ENCODE measurements at places on chromosomes 13 and 19.
A peak's percentile ranks its signal among the peaks of the same experiment; 100 is the strongest.

GRCh38 chr13:99935772-99936171 lies 35.8 kb downstream of the ZIC5 start:
- no peak for DNase-seq

DNA sequence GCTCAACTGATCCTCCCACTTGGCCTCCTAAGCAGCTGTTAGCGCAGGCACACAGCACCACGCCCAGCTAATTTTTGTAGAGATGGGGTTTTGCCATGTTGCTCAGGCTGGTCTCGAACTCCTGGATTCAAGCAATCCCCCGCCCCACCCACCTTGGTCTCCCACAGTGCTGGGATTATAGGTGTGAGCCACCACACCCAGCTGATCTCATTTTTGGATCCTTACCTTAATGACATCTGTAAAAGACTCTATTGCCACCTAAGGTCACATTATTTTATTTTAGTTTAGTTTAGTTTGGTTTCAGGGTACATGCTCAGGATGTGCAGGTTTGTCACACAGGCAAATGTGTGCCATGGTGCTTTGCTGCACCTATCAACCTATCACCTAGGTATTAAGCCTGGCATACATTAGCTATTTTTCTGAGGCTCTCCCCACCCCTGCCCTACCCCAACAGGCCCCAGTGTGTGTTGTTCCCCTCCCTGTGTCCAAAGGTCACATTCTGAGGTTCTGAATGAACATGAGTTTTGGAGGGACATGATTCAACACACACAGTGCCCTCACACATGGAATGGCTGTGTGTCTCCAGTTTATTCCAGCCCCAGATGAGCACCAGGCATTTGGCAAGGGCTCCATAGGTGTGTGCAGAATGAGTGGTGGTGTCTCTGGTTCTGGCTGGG lies 1.3 kb downstream of the OR10H5 start:
- DNase-seq, result no peak

GRCh38 chr19:19170873-19171672 lies 1.0 kb upstream of the MEF2B start:
- DNase-seq, result no peak

GRCh38 chr19:44260695-44261446 lies 1.2 kb downstream of the ZNF233 start:
- peak; percentile 10 for DNase-seq

DNA sequence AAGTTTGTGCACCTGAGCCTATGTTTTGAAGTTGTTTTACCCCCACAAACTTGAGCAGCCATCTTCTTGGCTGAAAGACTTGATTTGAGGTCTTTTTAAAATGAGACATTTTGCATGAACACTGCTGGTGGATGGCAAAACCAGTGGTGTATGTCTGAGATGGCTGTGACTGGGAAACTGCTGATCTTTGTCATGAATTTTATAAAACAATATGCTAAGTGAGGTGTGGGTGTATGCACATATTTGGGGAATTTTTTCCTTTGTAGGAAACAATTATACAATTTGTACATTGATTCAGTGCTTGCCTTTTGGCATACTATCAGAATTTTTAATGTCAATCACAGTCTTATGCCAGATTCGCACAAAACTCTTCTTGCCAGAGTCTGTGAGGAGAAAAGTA lies 52.5 kb downstream of the ZAR1L start:
- DNase-seq, result no peak

GRCh38 chr19:6694147-6694815 lies 24.3 kb upstream of the TNFSF14 start:
- no peak for DNase-seq

GRCh38 chr19:58368561-58369360 lies 6.2 kb upstream of the ZNF497 start:
- no peak for DNase-seq

DNA sequence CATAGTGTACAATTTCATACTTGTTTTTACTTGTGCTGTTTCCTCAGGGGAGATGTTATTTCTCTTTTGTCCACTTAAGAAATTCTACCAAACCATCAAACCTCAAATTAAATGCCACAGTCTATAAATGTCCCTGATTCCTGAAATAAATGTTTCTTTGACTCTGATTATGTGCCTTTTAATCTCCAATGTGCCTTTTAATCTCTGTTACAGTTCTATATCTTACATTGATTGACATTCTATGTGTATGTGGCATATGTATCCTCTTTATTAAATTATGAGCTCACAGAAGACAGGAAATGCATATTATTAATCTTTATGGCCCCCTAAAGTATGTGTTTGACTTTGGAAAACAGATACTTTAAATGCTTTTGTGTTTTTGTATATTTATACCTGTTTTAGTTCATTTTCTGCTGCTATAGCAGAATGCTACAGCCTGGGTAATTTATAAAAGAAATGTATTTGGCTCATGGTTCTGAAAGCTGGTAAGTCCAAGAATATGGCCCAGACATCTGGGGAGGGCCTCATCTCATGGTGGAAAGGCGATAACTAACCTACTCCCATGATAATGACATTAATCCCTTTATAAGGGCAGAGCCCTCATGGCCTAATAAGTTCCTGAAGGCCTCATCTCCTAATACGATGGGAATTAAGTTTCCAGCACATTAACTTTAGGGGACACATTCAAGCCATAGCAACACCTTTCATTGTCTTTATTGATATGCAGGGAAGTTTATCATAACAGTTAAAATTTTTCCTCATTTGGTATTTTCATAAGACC lies 403.9 kb downstream of the LIG4 start:
- DNase-seq, result no peak

DNA sequence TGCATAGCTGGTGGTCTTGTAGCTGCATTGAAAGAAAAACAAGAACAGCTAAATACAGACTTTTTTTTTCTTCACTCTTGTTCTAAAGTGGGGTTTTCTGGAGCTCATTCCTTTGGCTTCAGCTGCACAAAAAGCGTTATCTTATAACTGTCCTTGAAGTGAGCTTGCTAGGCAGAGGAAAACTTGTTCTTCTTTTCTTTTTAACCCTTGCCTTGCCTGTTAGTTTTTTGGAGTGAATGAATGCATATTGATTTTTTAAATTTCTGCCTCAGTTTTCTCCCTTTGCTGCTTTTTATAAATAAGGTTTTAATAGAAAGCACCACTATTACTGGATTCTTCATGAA lies 1.5 kb downstream of the ZNF765 start:
- DNase-seq, result no peak

GRCh38 chr19:12260861-12261260 lies 33.8 kb downstream of the ZNF44 start:
- DNase-seq, result no peak

GRCh38 chr19:3690551-3691371 lies 9.5 kb downstream of the PIP5K1C start:
- DNase-seq, result no peak

- no peak for DNase-seq
Observed at GRCh38 chr13:36148446-36148845, 17.3 kb upstream of the DCLK1 start.

GRCh38 chr19:33724721-33725060 lies 72.0 kb upstream of the KCTD15 start:
- DNase-seq, result no peak

- peak; percentile 34 for DNase-seq
Observed at GRCh38 chr13:26500618-26501320, 56.7 kb upstream of the WASF3 start.

DNA sequence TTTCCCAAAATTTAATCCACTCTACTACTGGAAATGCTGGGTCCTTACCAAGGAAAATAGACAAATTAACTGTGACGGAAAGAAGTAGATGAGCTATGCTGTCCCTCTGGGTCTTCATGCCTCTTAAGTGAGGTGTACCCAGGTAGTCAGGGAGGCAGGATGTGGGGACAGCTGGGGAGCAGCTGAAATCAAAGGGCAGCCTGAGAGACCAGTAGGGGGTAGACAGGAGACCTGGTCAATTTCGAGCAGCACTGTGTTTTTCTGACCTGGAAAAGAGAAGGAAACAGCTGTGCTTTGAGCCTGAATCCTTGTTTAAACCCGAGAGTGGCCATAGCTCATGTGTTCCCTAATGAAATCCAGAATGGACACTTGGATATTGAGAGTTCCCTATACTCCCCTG lies 587.3 kb downstream of the EFNB2 start:
- DNase-seq, result no peak

DNA sequence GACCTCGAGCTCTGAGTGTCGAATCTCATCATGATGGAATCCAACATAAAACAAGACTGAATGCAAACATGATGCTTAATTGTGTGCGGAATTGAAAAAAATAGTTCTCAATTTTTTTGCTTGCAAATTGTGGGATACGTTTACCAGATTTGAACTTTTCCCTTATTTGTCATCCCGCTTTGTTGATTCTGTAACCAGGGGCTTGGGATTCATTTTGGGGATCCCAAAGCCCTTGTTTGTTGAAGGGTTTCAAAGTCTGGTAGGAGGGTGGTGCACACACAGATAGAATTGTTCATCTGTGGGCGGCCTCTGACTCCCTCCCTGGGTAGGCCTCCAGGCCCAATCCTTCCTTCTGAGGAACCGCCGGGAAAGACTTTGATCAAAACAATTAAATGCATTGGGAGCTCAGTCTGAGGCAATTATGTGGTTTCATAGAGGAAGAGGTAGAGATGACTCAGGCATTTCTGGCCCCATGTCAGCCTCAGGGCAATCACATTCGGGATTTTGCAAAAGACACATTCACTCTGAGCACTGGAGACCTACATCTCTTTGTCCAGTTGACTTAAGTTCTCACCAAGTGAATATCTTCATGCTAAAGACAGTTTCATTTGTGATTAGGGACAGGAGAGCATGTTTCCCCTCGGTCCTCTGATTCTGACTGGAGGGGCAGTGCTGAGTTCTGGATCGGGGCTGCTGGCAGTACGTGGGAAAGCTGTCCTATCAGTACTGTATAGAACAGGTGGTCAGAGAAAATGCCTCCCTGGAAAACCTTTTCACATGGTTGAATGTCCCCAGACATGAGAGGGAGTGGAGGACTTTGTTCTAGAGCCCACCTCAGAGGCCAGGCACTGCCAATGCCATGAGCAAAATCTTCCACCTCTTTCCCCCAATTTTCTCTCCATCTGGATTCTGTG lies 27.8 kb upstream of the IGFL4 start:
- DNase-seq, result peak; percentile 95

- DNase-seq, result no peak
Observed at GRCh38 chr13:30108913-30109237, 198.5 kb downstream of the KATNAL1 start.

DNA sequence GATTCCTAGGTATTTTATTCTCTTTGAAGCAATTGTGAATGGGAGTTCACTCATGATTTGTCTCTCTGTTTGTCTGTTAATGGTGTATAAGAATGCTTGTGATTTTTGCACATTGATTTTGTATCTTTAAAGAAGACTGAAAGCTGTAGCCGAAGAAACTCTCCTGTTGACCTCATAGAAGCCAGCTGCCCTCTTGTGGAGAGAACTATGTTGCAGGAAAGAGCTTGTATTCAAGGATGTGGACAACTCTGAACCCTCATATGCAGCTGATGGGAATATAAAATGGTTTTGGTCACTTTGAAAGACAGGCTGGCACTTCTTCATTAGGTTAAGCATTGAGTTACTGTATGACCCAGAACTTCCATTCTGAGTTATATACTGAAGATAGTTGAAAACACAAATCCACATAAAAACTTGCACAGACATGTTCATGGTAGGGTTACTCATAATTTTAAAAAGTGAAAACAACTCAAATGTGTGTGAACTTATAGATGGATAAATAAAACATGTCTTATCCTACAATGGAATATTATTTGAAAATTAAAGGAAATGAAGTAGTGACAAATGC lies 65.8 kb upstream of the SLITRK6 start:
- DNase-seq, result peak; percentile 15

- peak; percentile 68 for DNase-seq
Observed at GRCh38 chr19:55452749-55453346, 8.6 kb downstream of the ISOC2 start.

DNA sequence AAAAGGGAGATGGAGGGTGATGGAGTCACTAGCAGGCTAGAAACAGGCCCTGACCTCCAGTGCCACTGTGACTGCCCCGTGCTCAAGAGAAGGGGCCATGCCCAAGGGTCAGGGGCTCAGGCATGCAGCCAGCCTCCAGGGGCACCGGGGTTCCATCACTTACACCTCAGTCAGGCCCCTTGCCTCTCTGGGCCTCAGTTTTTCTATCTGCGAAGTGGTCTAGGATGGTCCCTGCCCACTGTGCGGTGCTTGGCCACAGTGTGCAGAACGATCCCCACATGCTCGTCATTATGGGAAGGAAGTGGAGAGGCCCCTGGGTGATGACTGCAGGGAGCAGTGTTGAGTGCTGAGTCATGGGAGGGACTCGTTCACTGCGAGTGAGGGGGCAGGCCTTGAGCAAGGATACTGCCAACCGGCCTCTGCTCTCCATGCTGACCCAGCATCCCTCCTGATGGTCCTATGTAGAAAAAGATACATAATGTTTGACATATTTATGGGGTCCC lies 23.1 kb downstream of the TMED1 start:
- DNase-seq, result peak; percentile 97

DNA sequence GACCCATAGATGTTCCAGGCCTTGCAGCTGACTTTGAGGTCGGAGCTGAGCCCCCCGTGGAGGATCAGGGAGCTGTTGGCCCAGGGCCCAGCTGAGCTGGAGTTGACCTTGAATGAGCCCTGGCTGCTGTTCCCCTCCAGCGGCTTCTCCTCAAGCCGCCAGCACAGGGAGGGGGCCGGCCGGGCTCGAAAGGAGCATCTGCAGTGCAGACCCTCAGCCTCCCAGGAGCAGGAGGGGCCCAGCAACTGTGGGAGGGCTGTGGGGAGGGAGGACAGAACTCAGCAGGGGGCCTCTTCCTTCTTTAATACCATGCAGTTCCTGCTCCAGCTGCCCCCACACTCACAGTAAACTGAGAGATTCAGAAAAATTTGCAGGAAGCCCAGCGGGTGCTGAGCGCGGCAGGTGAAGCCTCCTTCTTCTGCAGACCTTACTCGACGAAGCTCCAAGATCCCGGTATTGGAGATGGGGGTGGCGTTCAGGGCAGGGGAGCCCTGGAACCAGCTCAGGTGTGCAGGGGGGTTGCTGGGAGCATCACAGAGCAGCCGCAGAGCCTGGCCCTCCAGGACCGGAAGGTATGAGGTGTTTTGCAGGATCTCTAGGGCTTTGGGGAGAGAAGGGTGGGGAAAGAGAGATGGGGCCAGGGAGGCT lies 2.6 kb downstream of the SIGLEC5 start:
- no peak for DNase-seq

DNA sequence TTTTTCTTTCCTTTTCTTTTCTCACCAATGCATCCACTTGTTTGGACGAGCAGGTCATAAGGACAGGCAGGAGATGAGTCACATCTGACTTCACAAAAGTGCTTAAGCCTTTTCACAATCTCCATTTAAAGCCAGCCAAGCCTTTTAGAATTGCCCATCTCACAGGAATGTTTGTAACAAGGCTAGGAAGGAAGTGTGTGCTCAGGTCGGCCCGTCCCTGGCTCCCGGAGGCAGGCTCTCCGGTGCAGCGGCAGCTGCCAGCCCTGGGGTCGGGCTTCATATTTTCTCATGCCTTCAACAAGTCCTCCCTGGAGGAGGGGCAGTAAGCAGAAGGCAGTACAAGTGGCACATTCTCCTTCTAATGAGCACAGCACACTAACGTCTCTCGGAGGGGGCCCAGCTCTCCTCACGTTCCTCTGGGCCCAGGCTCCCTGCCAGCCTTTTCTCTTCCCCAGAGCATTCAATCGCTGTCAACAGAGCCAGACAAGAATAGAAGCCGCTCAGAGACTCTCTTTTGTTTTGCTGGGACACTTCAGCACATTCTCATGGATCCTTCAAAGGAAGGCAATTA lies 180.5 kb downstream of the COL4A1 start:
- peak; percentile 94 for DNase-seq

Measured in EL (cell line).